ENCODE measurements at places on chromosomes 6 and 20.

DNA sequence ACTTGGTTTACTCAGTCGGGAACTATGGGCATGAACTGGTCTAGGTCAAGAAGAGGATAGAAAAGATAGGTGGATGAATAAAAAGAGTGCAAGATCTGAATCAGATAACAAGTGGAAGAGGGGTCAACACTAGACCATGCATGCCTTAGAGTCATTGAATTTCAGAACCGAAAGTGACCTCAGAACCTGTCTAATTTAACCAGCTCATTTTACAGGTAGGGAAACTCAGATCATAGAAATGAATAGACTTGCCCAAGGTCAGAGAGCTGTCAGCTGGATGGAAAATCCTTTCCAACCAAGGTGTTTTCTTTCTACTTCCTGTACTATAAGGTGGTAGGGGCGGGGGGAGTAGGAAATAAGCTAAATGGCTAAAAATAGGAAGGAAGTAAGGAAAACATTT, 121.4 kb upstream of the ADGRF1 start:
- no peak for DNase-seq

- DNase-seq = no peak
Measured at GRCh38 chr6:10320291-10320690, 94.6 kb downstream of the TFAP2A start.

DNA sequence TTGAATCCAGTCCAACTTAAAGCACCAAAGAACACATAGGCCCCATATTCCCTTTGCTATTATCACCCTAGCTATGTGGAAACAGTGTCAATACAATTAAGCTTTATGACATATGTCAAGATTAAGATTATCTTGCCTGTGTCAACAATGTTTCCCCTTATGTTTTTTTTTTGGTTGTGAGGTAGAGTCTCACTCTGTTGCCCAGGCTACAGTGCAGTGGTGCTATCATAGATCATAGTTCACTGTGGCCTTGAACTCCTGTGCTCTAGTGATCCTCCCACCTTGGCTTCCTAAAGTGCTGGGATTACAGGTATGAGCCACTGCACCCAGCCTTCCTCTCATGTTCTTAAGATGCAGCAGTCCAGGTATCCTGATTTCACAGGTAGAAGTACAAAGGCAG, 17.8 kb downstream of the AFG1L start:
- no peak for DNase-seq

DNA sequence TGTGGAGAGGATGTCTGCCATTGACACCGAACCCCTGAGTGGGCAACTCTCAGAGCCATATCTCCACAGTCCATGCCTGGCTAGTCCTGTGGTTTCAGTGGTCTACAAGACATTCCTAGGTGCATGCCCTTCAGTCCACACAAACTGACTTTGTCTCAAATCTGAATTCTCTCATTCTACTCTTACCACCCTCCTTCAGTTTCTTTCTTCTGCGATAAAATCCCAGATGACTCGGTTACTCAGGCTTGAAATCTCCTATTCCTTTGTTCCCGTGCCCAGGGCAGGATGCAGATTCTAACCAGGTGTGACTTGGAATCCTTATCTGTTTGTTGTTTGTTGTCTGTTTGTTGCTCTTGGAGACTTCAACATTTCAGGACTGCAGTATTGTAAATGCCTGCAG, 9.3 kb downstream of the CDS2 start:
- DNase-seq = no peak

GRCh38 chr6:37205175-37205996, 35.4 kb downstream of the PIM1 start:
- DNase-seq = no peak

- DNase-seq = peak; percentile 69
Measured at GRCh38 chr6:49531774-49532569, 18.5 kb upstream of the C6orf141 start.
